ENCODE measurements at places on chromosomes 7 and 10.

- DNase-seq: peak; percentile 13
Measured at GRCh38 chr7:130135208-130136205, 65.2 kb downstream of the KLHDC10 start.

- DNase-seq: no peak
Measured at GRCh38 chr10:117938104-117938503, 108.6 kb downstream of the RAB11FIP2 start.

DNA sequence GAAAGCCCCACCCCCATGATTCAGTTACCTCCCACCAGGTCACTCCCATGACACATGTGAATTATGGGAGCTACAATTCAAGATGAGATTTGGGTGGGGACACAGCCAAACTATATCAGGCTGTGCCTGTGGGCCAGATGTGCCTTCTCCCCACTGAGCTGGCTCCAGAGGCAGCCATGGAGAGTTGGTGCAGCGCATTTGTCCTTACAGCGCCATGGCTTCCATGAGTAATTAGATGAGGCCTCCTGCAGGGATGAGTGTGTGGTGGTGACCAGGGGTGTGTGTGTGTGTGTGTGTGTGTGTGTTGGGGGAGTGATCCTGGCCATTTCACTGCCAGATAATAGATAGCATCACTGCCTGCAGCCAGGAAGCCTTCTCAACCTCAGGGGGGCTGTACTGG, 94.6 kb downstream of the FANK1 start:
- DNase-seq: no peak

GRCh38 chr7:14598978-14599377, 303.6 kb downstream of the DGKB start:
- peak; percentile 63 for DNase-seq

DNA sequence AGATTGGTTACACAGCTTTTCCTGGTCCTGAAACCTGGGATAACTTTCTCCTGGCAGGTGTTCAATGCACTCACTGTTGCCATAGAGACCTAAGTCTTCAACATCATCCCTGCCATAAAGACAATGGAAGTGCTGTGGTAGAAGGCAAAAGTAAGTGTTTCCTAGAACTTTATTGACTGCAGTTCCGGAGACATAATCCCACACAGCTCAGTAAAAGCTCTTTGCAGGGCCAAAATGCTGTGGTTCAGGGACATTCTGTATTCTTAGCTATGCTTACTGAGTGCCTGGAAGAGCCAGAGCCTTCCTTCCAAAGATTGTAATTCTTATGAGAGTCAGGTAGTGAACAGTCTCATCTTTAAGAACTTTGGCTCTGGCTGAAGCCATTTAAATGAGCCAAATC, 5.3 kb downstream of the WIPF3 start:
- no peak for DNase-seq

GRCh38 chr7:6273917-6274630, 1.6 kb upstream of the CYTH3 start:
- no peak for DNase-seq

GRCh38 chr10:114068054-114068707, 24.5 kb downstream of the ADRB1 start:
- peak; percentile 37 for DNase-seq

DNA sequence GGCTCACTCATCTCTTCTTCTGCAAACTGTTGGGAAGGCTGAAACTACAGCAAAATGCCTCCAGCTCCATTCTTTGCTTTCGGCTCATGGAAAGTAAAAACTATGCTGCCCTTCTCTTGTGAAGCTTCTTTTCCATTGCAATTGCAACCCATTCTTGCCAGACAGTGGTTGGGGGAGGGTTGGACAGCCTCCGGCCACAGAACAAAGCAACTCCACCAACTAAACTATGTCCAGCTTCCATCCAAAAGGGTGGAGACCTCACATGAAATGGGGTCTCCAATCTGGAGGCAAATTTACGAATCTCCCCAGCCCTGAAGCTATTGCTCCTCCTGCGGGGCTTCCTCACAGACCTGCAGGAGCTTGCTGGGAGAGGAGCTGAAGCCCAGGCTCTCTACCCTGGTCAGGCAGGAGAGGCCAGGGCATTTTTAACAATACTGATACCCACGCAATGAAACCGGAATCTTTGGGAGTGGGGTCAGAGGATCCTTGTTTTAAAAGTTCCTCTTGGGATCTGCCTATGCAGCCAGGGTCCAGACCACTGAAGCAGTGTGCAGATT, 549 bp downstream of the GPNMB start:
- peak; percentile 34 for DNase-seq

DNA sequence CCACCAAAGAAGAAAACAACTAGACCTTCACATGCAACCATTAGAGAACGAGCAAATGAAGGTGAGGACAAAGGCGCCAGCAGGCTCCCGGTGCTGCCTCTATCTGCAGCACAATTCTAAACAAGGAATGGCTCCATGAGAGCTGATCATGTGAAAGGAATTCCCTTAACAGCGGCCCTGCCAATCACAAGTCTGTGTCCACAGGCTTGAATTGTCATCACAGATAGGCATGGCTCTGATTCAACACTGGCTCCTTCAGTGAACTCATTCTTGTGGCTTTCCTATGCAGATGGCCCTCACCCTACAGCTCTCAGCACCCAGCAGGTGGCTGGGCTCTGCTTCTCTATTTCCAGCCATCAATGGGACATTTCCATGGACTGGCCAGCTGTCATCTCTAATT, 36.2 kb downstream of the LAMB1 start:
- DNase-seq: peak; percentile 90

GRCh38 chr7:150405584-150406311, 26.6 kb downstream of the ZNF775 start:
- no peak for DNase-seq

GRCh38 chr10:48737886-48738285, 53.2 kb downstream of the WDFY4 start:
- DNase-seq: no peak

DNA sequence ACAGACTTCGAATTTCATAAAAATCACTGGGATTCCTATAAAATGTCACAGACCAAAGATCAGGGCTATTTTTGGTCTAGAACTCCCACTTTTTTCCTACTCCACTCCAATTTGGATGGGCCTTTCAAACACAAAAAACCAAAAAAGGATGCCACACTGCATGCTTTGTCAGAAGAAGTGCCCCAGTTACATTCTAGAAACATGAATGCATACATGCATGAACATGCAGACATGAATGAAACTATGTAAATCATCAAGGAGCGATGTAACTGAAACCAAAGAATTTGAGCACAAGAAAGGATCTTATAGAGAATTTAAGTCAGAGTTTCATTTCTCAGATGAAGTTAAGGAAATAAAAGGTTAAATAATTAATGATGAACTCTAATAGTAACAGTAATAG, 31.8 kb upstream of the FAM133B start:
- DNase-seq: no peak

DNA sequence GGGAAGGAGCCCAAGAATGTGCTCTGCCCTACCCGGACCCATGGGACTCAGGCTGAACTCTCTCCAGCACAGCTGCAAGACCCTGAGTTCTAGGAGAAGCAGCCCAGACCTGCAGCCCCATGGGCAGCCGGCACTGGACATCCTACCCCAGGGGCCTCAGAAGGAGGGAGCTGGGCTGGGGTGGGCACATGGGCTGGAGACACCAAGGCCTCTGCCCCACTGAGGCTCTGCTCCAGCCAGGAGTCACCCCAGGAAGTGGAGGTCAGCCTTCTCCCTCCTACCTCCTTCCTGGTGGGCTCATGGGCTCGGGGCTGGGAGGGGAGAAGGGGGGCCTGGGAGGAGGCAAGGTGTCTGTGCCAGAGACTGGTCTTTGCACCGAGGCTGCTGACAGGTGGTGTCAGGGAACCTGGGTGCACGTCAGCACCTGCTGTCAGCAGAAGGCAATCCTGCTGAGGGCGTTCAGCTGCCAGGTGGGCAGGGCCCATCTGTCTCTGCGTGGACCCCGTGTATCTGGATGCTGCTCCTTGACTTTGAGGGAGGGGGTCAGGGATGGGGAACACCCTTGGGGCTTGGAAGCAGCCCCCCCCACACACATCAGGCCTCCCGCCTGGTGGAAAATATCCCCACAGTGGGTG, 95.2 kb downstream of the PDGFA start:
- DNase-seq: no peak

- DNase-seq: no peak
Measured at GRCh38 chr10:79058899-79059841, 9.6 kb upstream of the ZMIZ1 start.

DNA sequence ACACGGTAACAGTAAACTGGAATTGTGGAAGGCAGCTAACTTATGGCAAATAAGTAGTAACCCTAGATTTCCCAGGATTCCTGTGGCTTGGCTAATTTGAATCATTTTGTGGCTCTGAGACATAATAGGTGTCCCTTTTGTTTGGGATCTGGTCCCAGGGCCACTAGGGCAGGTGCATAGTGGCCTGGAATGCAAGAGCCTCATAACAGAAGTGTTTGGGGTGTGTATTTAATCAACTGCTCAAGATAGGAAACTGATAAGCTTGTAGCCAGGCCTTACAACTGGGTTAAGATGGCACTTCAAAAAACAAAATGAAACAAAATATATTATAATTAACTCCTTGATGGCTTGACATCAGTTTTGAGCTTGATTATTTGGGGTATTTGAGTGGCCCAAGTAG, 541.8 kb downstream of the ETV1 start:
- DNase-seq: no peak

DNA sequence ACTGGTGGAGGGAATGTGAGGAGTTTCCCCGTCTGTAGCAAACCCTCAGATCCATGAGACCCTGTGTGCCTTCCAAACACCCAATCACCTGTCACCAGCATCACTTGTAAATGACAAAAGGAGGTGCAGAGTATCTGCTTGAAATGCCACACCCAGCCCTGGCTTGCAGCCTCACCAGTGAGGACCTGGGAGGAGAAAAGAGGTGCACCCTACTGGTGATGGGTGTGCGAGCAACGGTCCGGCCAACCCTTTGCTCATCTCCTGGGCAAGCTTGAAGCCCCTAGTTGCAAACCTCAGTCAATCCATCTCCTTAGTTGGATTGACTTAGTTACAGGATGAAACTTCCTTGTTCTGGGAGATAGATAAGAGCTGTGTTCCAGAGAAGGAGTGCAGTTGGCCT, 62.4 kb upstream of the WAPL start:
- no peak for DNase-seq

DNA sequence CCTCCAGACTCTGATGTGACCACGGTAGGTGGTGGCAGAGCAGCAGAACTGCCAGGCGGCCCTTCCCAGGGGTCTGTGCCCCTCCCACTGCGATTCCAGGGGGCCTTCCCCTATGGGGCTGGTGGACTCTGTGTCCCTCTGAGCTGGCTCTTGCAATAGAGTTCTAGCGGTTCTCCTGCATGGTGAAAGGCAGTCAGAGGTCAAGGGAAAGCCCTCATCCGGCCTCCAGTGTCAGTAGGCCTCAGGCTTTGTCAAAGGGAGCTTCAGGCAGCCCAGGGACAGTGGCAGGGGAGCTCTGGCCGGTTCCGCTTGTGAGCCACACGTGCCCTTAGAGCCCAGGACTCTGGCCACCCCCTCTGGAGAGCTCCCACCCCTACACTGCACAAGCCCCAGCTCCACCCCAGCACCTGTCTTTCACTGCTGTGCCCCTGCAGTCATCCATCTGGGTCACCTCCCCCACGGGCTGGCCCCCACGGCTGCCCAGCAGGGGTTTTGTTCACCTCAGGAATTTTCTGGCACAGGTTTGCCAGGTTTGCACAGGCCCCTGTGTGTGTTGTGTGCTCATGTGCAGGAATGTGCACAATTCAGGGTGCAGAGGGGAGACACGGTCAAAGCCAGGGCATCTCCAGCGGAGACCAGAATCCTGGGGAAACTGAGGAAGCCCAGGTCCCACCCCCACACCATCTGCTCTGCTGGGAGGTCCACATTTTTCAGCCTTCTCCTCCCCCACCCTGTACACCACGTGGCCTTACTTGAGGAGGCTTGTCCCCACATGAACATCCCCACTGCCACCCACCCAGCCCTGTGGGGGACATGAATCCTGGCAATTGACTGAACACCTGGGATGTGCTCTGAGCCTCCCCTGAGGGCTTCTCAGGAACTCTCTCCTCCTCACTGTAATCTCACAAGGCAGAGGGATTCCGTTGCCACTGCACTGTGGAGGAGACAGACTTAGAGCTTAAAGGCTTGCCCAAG, 23.8 kb downstream of the C10orf105 start:
- no peak for DNase-seq

- DNase-seq: no peak
Measured at GRCh38 chr10:98980353-98980752, 255.3 kb downstream of the HPSE2 start.

- DNase-seq: no peak
Measured at GRCh38 chr10:98925651-98926050, 310.0 kb downstream of the HPSE2 start.

GRCh38 chr7:129525225-129525862, 23.0 kb downstream of the SMKR1 start:
- DNase-seq: no peak

DNA sequence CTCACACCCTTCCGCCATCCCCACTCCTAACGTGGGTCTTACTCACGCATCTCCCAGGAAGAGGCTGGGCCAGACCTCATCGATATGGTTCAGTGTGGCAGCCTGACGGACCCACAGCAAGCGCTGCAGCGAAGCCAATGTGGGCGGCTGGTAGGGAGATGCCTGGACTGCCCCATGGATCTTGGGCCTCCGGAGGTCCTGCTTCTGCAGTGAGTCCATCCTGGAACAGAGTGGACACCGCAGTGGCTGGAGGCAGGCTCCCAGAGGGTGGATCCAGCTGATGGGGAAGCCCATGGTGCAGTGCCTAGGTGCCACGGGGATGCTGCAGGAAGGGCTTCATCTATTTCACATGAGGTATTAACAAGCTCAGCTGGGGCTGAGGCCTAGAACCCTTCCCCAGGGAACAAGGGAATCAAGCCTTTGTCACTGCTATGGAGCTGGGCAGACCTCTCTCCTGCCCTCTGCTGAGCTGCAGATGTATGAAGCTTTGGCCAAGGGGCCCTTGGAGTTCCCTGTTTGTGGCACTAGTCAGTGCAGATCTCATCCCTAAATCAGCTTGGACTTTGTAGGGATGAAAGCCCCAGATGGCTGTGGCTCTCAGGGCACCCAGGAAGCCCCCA, 13.7 kb upstream of the SAMD8 start:
- DNase-seq: peak; percentile 27

DNA sequence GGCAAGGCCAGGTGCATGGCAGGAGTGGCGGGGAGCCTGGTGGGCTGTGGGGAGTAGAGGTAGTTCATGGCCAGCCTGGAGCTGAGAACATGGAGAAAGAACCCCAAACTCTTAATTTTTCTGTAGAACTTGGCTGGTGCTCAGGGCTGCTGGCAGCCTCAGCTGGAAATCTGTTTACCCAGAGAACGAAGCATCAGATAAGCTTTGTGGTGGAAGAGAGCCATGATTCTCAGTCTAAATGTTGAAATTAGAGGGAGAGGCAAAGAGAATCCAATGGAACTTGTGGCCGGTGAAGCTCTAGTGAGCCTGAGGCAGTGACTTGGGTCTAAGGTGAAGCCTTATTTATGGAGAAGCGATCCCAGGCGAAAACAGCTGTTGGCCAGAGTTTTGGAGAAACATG, 126.4 kb downstream of the CCDC3 start:
- no peak for DNase-seq

DNA sequence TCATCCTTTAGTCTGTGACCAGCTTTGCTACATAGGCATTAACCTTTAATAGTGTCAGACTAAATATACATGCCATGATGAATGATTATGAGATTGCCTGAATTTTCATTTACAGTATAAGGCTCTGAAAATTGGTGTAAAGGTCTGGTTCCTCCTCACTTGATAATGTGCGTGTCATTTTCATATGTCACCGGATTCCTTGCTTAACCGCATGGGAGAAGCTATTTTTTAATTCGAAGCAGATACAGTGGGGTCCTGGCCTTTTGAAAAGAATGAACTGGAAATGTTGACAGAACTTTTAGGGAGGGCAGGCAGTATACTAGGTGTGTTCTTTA, 192.4 kb upstream of the SH2B2 start:
- no peak for DNase-seq
